ENCODE measurements at places on chromosomes 3 and 15.
A peak's percentile ranks its signal among the peaks of the same experiment; 100 is the strongest.

GRCh38 chr15:65087873-65088642 is 11.5 kb downstream of the KBTBD13 start:
- peak; percentile 16 for DNase-seq

DNA sequence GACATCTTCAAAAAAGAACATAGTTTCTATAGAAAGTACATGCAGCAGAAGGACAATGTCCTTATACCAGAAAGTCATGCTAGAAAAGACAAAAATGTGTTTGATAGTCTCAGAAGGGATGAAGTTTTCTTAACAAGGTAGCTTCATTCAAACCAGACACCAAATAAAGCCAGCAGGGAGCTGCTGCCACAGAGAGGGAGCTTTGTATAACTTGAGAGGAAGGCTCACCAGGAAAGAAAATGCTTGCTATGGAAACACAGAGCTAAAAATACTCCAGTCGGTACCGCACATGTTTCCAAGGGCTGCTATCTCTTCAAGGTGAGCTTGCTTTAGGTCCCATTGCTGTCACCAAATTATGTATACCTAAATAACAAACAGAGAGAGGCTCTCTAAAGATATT is 1074.8 kb upstream of the ALCAM start:
- DNase-seq = no peak

- no peak for DNase-seq
Observed at GRCh38 chr3:111926266-111926676, 52.6 kb upstream of the ABHD10 start.

DNA sequence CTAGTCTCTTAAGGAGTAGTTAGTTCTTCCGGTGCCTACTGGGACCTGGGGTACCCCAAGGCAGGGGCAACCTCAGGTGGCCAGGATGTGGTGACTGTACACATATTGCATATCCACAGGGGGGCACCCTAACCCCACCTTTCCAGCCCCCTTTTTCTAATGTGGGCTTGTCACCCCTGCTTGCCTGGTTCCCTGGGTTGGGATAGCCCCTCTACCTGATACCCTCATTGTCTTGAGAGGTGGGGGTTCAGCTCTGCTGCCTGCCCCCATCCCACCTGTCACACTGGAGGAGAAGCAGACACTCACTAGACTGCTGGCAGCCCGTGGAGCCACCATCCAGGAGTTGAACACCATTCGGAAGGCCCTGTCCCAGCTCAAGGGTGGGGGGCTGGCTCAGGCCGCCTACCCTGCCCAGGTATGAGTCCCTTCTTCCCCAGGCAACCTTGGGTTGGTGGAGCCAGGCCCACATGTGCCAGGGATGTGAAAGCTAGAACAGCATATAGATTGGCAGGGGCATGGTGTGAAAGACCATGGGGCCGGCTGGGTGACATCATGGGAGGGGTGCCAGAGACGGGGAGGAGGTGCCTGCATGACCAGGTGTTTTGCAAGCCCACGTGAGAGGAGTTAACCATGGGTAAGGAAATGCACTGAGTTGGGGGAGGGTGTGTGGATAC is 4.0 kb downstream of the GLYCTK start:
- no peak for DNase-seq

DNA sequence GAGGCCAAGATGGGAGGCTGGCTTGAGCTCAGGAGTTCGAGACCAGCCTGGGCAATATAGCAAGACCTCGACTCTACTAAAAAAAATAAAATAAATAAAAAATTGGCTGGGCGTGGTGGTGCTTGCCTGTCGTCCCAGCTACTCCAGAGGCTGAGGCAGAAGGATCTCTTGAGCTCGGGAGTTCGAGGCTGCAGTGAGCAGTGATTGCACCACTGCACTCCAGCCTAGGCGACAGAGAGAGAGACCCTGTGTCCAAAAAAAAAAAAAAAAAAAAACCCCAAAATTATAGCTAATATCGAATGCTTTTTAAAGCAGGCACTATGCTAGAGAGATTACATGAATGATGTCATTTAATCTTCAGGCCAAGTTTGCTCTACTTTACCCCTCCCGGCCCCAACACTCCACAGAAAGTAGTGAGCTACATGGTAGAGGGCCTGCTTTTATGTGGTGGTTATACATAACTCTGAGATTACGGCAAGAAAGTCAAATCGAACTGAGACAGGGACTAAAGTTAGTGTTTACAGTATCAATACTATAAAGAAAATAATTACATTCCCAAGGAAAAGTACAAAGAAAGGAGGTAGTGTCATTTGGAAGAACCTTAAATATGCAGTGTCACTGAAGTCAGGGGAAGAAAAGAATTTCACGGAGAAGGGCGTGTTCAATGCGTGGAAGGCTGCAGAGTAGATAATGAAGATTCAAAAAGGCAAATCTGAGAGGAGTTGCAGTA is 1.1 kb downstream of the ADPGK start:
- no peak for DNase-seq

GRCh38 chr3:101876142-101876541 is 26.8 kb downstream of the NFKBIZ start:
- DNase-seq = no peak

GRCh38 chr3:143924522-143925285 is 46.9 kb upstream of the DIPK2A start:
- no peak for DNase-seq
